ENCODE measurements at places on chromosomes 6 and 20. TPM values are rescaled to one million over a fixed set of nuclear protein-coding genes. Genes with fewer than 3 reads are reported as not detected.

- peak overlapping the region; percentile 99 for H3K27ac ChIP-seq
- no peaks in the 10 kb centered on the region for H3K4me1 ChIP-seq
- no peaks in the 10 kb centered on the region for H3K27me3 ChIP-seq
- peak; percentile 49 for DNase-seq
- no peaks in the 10 kb centered on the region for H3K36me3 ChIP-seq
Observed at GRCh38 chr6:90294989-90295853, 1.4 kb downstream of the BACH2 start.

GRCh38 chr6:139920776-139921100 lies 546.3 kb upstream of the CITED2 start:
- no peak overlapping the region for H3K27ac ChIP-seq
- H3K36me3 ChIP-seq, result no peaks in the 10 kb centered on the region
- no peak for DNase-seq
- H3K4me1 ChIP-seq, result no peaks in the 10 kb centered on the region
- no peak overlapping the region for H3K4me3 ChIP-seq

- no peak for DNase-seq
- H3K36me3 ChIP-seq, result no peaks in the 10 kb centered on the region
- H3K4me3 ChIP-seq, result no peak overlapping the region
- no peaks in the 10 kb centered on the region for H3K27me3 ChIP-seq
- H3K4me1 ChIP-seq, result no peaks in the 10 kb centered on the region
- H3K27ac ChIP-seq, result no peak overlapping the region
Observed at GRCh38 chr6:149332602-149333265, 15.2 kb downstream of the TAB2 start.

- no peaks in the 10 kb centered on the region for H3K27me3 ChIP-seq
- no peak for DNase-seq
- no peak overlapping the region for H3K4me3 ChIP-seq
- H3K36me3 ChIP-seq, result no peaks in the 10 kb centered on the region
- H3K4me1 ChIP-seq, result no peaks in the 10 kb centered on the region
Observed at GRCh38 chr6:20350215-20350614, 51.5 kb upstream of the E2F3 start.

- no peaks in the 10 kb centered on the region for H3K36me3 ChIP-seq
- DNase-seq, result no peak
- no peaks in the 10 kb centered on the region for H3K27me3 ChIP-seq
- H3K4me3 ChIP-seq, result no peak overlapping the region
Observed at GRCh38 chr6:38209371-38210260, 390.1 kb downstream of the ZFAND3 start.

FAXC gene
- total RNA-seq, result 11.3 TPM

SEL1L2 gene
- total RNA-seq, result 1.3 TPM
